Naive B cell (primary cell): ENCODE measurements at places on chromosomes 6 and 20.
A peak's percentile ranks its signal among the peaks of the same experiment; 100 is the strongest.

DNA sequence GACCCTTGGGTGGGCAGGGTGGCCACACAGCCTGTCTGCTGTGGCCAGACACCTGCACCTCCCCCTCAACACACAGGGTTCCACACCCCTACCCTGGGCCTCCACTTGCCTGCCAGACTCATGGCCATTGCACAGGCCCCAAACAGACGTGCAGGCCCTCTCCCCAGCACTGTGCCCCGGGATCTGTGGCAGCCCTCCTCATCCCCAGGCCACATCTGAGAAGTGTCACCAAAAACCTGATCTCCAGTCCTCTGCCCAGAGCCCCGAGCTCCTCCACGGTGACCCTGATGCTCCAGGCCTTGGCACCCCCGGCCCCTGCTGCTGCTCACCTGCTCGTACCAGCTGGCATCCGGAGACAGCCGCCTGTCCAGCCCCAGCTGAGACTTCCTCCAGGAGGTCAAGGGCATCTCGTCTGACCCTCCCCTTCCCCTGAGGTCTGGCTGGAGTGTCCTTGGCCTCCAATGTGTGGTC, 160.1 kb downstream of the DLL1 start:
- DNase-seq = no peak

DNA sequence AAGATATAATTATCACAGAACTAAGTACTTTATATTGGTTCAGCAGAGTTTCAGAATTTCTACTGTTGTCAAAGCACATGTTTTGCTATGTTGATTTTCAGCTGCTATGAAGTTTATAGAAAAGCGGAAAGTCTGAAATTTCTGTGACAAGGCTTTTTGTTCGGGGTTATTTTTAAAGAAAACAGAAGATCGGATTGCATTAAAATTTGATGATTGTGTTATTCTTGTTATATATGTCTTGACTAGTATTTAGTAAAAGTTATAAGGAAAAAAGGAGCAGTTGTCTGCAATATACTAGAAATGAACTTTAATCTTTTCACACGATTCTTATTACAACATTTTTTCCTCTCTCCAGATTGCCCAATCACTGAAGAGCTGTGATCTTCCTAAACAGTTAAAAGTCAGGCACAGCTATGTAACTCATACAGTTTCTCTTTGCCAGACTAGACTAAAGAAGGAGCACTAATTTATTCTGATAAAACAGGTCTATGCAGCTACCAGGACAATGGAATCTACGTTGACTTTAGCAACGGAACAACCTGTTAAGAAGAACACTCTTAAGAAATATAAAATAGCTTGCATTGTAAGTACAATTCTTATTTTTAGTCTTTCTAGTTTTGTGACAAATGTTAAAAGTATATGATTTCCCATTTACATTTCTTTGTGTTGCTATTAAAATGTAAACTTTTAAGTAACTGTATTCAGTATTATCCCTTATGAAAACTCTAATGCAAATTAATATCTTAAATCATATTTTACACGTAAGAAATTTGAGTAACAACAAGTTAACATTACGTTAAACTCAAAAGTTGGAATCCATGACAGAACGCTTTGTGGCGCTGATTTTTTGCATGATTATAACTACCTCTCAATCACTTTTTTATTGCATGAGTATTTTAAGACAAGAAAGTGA, at the start of gene ENPP3:
TSS of gene ENPP3 (plus strand) at position 423 of the 913 bp plus-strand sequence. CDS start at position 506, 83 bp downstream.
- DNase-seq = no peak

DNA sequence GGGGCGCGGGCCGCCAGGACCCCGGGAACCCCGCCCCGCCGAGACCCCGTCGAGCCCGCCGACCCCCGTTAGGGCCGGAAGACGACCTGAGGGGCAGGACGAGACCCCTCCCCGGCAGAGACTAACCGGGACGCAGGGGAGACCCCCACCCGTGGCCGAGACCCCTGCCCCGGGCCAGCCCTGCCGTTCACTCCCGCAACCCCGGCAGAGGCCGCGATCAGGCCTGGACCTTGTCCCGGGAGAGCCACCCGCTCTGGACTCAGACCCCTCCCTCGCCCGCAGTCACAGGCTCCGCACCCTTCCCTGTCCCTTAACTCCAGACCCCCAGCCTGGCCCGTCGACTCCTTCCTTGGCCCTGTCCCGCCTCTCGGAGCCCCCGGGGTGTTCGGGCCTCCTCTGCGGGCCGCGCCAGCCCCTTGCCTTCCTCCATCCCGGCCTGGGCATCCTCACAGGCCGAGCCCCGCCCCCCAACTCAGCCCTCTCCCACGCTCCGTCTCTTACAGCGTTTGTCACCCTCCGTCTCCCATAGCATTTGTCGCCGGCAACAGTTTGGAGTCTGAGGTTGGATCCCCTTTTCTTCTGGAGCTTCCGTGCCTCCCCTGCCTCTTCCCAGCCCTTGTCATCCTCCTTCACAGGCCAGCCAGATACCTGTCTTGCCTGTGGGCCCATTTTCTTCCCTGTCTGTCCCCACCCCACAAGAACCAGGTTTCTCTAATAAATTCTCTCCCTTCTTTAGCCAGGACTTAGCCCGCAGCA, 569 bp downstream of the TCEA2 start:
- no peak for DNase-seq

GRCh38 chr6:145824344-145824743, 9.7 kb upstream of the FBXO30 start:
- no peak for DNase-seq

GRCh38 chr6:131067521-131067920, 4.5 kb upstream of the EPB41L2 start:
- no peak for DNase-seq

DNA sequence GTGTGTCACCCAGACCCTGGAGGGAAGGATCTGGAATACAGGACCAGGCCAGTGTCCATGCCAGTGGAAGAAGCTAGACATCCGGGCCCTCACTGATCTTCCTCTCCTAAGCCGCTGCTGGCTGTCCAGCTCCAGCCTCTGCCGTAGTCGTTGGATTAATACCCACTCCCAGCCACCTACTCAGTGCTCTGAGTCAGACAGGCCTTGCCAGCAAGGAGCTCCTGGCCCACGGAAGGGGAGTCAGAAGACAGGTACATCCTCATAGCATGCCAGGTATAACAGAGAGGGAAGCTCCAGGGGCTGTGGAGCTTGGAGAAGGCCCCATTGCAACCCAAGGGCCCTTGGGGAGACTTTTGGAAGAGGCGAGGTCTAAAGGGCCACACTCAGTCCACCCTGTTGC, 49.0 kb downstream of the STK35 start:
- DNase-seq = no peak

DNA sequence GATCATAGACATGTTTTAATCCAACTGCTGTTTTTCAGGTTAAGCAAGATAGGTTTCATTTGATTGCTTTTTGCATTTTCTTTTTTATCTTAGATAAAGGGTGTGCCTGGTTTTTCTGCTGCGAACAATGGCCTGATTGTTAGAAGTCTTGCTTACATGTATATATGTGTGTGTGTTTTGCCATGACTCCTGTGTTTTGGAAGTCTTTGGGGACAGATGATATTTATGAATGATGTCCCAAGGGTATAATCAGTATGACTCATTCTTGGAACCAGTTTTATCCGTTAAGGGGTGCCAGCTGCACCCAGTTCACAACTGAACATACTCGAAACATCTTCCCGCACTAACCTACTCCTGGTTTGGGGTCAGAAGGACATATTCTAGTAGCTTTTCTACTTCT, 230.1 kb upstream of the SUPT3H start:
- DNase-seq = no peak

DNA sequence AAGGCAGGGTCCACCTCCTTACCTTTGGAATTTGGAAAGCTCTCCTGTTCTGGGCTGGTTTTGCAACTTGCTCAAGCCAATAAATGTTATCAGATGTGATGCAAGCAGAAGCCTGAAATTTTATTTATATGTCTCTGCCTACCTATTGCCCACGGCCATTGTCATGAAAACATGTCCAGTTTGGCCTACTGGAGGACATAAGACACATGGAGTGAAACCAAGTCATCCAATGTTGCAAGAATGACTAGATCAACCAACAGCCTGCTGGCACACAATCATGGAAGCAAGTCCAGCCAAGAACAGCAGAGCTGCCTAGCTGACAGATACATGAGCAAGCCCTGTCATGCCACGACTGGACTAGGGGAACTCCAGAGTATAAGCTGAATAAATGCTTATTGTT, 56.7 kb upstream of the IRAK1BP1 start:
- no peak for DNase-seq

DNA sequence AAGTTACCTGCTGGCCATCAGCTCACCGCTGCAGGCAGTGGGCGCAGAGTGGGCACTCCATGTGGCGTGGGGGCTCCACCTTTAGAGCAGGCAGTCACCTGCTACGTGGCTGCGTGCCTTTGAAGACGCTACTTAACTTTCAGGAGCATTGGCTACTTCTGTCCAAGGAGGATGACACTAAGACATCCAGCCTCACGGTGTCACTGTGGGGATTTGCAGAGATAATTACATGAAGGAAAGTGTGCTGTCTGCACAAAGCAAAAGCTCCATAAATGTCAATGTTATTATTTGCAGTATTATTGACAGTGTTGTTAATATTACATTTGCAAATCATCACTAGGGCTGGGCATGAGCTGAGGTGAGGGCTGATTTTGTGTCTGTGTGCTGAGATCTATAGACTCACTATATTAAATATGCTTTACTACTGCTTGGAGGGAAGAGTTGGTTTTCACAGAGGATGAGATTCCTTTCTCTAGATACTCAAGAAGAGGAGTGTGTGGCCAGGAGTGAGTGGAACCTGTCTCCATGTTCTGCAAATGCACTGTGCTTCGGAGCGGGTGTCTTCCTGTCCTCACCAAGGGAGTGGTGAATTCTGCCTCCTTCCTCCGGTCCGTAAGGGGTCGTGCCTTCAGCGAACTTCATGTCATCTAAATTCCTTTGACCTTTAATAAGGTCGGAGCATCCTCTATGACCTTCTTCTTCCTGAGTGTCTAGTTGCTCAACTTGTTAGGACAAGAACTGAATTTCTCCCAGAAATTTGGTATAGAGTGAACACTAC, 165.8 kb upstream of the SYNDIG1 start:
- no peak for DNase-seq

- peak; percentile 69 for DNase-seq
Measured at GRCh38 chr6:31400467-31401289, 2.7 kb upstream of the MICA start.

- DNase-seq = no peak
Measured at GRCh38 chr6:41231246-41231645, 3.1 kb downstream of the TREML4 start.

- DNase-seq = no peak
Measured at GRCh38 chr6:20827798-20828197, 293.5 kb downstream of the CDKAL1 start.

DNA sequence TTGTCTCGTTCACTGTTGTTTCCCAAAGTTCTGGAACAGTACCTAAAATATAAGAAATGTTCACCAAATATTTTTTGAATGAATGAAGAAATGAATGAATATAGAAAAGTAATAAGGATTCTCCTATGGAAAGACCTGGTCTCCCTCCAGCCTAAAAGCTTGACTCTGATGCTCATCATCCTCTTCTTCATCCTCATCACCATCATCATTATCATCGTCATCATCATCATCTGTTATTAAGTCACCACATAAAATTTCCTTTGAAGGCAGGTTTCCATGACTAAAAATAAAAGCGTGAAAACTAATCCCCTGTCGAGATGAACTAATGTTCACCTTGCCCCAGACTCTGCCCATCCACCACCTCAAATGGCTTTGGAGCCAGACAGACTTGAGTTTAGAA, 216.9 kb upstream of the PRND start:
- no peak for DNase-seq

DNA sequence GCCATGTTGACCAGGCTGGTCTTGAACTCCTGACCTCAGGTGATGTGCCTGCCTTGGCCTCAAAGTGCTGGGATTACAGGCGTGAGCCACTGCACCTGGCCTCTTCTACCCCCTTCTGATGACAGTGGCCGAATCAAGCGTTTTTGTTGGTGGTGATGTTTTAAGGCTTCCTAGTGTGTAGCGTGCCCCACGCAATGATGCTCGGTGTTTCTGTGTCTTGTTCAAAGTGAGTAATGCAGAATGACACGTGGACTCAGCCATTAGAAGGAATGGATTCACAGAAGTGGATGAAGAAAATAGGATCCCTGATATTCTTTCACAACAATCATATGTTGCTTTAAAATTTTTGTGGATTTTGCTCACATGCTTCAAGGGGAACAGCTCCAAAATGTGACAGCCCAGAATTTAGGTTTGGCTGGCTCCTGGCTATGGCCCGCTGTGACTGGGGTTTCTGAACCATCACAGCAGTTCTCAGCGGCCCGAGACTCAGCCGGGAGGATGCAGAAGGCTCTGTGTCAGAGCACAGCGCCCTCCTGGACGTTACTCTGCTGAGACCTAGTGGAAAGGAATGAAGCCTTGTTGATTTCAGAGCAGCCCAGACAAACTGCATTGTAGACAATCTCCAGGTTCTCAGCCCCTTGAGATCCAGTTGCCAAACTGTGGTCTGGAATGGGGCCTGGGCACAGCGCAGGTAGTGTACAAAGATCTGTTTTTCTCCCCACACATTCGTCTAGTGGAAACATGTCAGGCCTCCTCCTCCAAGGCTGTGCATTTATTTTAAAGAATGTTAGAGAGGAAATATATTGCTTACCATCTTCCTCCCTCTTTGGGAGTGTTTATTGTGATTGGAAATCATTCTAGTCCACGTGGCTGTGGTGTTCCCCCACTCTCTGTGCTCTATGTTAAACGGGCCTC, 57.6 kb upstream of the TIAM2 start:
- no peak for DNase-seq

GRCh38 chr6:10510592-10511367, 10.4 kb upstream of the GCNT2 start:
- DNase-seq = peak; percentile 54

DNA sequence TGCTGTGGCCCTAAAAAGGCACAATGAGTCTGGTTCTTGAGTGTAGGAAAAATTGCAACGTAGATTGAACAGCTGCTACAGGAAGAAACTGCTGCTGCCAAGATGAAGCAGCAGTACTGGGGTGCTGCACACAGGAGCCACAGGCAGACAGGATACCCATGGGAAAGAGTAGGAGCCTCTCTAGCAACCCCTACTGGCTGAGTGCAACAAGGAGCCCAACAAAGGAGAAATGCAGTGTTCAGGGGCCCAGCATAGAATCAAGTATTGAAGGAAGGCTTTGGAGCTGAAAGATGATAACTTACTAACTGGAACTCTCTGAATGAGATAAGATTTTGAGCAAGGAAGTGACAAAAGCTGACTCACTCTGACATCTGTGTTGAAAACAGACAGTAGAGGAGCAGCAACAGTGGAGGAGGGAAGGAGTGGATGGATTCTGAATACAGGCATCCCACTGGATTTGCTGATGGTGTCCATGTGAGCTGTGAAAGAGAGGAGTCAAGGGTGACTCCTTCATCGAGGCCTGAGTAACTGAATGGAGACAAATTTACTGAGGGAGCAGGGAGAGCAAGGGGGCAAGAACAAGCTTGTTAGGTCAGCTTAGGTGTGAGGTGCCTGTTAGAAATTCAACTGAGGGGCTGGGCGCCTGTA, 534.7 kb upstream of the JARID2 start:
- DNase-seq = no peak

- DNase-seq = no peak
Measured at GRCh38 chr6:100338090-100338489, 126.6 kb downstream of the SIM1 start.

DNA sequence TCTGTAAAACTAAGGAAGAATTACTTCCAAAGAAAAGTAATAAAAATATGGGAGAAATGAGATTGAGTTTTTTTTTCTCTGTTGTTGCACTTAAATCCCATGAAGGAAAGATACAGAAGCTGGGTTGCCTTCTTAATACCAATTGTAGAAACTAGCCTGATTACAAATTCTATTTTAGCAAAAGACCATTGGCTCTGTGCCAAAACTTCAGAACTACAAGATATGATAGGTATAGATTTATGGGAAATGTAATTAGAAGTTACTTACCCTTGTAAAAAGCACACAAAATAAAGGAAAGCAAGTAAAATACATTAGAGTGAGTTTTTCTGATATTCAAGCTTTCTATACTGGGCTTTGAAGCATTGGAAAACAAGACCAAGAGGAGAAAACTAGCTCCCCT, 73.5 kb upstream of the SCGN start:
- DNase-seq = no peak
